ENCODE measurements at places on chromosomes 6 and 20.
A peak's percentile ranks its signal among the peaks of the same experiment; 100 is the strongest.

DNA sequence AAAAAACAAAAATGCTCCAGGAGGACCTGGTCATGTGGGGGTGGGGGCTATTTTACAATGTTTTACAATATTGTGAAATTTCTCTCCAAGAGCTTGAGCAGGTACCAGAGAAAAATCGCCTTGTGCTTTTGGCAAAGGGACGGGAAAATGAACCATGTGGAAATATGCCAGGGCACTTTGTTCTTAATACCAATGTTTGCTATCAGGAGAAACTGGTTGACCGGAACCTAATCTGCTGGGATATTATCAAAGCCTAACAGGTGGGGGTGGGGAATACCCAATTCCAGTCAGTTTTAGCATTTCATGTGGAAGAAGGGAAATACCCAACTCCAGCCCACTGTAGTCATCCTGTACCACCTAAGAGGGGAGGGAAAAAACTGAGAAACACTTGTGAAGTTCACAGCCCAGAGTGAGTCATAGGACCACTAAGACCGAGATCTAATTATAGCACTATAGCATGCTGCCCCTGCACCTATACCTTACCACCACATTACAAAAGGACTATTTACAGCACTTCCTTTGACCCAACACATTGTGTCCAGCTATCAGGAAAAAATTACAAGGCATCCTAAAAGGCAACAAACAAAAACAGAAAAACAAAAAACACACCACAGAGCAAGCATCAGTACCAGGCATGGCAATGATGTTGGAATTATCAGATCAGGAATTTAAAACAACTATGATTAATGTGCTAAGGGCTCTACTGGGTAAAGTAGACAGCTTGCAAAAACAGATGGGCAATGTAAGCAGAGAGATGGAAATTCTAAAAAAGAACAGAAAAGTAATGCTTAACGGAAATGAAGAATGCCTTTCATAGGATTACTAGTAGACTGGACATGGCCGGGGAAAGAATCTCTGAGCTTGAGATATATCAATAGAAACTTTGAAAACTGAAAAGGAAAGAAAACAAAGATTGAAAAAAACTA, 84.1 kb upstream of the POPDC3 start:
- peak; percentile 38 for DNase-seq

DNA sequence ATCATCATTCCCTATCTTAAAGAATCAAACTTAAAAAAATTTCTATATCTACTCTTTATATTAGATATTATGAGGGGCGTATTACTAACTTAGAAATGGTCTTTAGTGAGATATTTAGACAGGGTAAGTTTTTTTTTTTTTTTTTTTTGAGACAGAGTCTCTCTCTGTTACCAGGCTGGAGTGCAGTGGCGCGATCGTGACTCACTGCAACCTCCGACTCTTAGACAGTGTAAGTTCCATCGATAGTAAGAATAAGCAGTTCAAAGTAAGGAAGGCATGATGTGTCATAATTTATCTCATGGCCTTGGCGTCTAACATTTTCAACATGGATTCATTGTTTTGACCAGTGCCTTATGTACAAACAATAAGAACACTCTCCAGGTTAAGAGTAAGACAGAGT, 72.4 kb downstream of the MLIP start:
- no peak for DNase-seq

GRCh38 chr6:151963001-151963400, 155.5 kb downstream of the ESR1 start:
- no peak for DNase-seq

GRCh38 chr6:142885182-142885867, 59.7 kb downstream of the HIVEP2 start:
- no peak for DNase-seq

- DNase-seq = no peak
Observed at GRCh38 chr20:22962567-22963439, 72.3 kb upstream of the SSTR4 start.

DNA sequence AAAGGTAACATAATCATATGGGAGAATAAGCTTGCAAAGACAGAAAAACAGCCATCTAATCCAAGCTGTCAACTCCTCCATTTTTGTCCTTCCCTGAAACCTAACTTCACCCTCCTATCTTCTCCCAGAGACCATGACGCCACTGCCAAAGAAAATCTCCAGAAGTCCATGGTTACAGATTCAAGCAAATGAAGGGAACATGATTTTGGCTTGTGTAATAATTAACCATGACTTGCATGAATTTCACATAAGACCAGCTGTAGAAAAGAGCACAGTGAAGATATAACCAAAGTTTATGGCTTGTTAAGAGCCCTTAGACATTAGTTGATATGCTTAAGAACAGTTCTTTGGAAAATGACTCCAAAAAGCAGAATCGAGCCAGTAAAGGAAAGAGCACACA, 342.1 kb upstream of the NRSN1 start:
- DNase-seq = no peak

GRCh38 chr6:170083236-170084051, 207.4 kb downstream of the DLL1 start:
- peak; percentile 37 for DNase-seq
